ENCODE measurements at places on chromosomes 6 and 20.

DNA sequence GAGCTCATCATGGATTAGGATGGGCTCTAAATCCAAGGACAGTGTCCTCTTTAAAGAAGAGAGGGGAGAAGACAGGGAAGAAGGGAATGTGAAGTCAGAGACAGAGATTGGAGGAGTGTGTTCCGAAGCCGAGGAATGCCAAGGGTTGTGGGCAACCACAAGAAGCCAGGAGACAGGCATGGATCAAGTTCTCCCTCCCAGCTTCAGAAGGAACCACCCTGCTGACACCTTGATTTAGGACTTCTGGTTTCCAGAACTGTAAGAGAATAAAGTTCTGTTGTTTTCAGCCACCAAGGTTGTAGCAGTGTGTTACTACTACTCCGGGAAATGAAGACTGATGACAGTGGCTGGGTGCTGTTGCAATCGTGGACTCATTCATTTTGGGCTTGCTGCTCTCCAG, 120.1 kb downstream of the RPS12 start:
- DNase-seq = no peak

DNA sequence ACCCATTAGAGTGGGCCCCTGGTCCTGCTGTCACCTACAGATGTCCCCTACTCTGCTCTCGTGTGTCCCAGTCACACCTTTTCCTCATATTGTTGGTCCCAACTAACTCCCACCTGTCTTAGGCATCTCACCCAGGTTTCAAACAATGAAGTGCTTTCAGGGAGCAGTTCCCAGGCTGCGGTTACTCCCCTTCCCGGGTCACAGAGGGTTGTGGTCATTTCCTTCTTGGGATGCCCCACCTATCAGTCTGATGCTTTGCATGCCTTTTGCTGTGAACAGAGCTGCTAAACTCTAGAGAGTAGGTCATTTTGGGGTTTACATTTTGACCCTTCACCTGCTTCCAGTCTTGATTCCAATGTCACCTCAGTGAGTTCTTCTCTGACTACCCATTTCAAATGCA, 181.6 kb downstream of the CDC5L start:
- DNase-seq = no peak

GRCh38 chr20:57959589-57959988, 249.8 kb upstream of the PMEPA1 start:
- no peak for DNase-seq

DNA sequence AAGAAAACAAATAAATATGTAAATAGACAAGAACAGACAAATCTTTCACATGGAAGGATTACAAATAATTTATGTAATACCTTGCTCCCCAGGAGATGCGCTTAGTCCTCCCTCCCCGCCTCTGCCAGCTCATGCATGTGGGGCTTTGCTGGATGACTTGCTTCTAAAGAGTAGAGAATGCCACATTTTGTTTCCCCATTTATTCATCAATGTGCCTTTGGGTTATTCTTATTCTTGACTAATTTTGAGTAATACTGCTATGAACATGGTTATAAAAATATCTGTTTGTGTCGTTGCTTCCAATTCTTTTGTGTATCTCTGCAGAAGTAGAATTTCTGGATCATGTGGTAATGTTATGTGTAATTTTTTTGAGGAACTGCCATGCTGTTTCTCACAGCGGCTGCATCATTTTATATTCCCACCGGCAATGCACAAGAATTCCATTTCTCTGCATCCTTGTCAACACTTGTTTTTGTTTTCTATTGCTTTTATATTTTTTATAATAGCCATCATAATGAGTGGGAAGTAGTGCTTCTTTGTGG, 23.8 kb upstream of the DUSP22 start:
- DNase-seq = no peak

GRCh38 chr20:20276811-20277530, 90.9 kb upstream of the INSM1 start:
- DNase-seq = no peak

- no peak for DNase-seq
Observed at GRCh38 chr20:57794600-57795341, 85.0 kb upstream of the PMEPA1 start.

DNA sequence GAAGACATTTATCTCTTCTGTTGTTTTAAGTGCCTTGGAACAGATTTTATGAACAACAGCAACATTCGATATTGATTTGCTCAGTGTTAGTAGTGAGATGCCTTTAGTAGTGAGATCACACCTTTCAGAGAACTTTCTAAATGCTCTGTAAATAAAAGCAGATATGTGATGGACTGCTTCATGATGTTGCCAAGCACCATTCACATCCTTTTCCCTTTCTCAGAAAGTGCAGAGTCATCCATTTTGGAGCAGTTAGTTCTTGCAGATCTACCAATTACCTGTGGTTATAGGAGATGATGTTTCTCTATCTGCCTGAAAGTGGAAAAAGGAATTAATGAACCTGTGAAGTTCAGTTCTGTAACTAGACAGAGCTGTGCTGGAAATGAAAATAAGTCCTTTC, 27.0 kb downstream of the CBFA2T2 start:
- DNase-seq = no peak

GRCh38 chr20:24933266-24933908, 15.7 kb upstream of the CST7 start:
- DNase-seq = no peak

DNA sequence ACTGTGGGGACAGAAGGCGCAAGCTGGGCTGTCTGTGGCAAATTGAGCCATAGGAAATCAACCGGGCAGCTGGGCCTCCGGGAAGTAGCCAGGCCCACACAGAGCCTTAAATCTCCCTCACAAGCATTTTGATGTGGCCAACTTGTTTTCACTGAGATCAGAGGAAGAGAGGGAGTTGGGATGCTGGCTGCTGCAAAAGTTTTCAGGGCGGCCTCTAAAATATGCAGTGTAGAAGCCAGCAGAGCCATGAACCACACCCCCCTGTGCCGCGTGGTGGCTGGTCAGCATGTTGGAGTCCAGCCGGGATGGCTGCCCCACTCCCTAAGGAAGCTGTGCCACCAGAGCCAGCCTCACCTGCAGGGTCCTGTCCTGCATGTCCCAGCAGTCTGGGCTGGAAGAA, 167.4 kb downstream of the CDC5L start:
- DNase-seq = no peak
